H4 (cell line): ENCODE measurements at places on chromosomes 13 and 19.

- DNase-seq = no peak
Measured at GRCh38 chr19:41445575-41445974, 2.6 kb downstream of the ERICH4 start.

DNA sequence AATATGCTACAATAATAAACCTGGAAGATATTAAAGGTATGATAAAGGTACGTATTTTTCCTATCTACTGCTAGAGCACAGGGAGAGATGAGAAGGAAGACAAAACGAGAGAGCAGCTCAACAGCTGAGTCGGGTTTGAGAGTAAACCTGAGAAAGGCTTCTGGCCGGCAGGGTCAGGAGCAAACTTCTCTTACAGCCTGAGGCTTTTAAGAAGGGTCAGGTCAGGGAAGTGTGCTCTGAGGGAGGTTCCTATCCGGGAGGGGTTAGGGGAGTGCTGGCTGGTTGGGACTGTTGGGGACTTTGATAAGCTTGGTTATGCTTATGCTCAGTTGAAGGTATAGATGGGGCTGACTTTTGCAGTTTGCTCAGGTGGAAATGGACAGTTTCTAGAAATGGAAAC is 77.7 kb upstream of the PRR20A start:
- no peak for DNase-seq

- no peak for DNase-seq
Measured at GRCh38 chr19:43332058-43332922, 21.2 kb upstream of the CD177 start.

DNA sequence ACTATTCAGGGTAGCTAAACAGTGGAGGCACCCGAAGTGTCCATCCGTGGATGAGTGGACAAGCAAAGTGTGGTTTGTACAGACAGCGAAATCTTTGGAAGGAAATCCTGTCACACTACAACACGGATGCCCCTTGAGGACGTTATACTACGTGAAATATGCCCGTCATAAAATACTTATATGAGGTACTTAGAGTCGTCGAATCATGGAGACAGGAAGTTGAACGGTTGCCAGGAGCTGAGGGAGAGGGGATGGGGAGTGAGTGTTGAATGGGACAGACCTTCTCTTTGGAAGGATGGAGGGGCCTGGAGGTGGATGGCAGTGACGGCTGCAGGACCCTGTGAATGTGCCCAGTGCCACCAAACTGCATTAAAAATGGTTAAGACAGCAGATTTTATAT is 11.6 kb downstream of the ATP4B start:
- DNase-seq = no peak

- no peak for DNase-seq
Measured at GRCh38 chr19:46880431-46880830, 19.6 kb downstream of the ARHGAP35 start.

GRCh38 chr13:50846861-50847475 is 3.5 kb upstream of the DLEU7 start:
- DNase-seq = no peak

DNA sequence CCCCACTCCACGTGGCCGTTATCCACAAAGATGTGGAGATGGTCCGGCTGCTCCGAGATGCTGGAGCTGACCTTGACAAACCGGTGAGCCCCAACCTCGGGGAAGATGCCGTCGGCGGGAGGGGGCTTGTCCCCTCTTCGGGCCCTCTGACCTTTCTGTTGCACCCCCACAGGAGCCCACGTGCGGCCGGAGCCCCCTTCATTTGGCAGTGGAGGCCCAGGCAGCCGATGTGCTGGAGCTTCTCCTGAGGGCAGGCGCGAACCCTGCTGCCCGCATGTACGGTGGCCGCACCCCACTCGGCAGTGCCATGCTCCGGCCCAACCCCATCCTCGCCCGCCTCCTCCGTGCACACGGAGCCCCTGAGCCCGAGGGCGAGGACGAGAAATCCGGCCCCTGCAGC is 4.8 kb downstream of the CCER2 start:
- DNase-seq = no peak

DNA sequence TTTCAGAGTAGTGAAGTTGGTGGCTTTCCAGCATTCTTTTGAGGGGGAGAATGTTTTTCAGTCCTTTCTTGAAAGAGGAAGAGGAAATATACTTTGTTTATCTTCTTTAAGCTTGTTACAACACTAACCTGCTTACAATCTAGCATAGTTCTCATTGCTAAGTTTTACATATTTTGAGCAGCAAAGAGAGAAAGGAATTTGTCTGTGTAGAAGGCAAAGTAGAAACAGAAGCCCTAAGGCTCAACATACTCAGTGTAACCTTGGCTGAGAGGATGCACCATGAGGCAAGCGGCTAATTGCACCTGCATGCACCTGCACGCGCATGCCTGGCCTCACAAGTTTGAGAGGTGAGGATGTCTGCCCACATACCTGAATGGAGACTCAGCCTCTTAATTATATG is 2.2 kb downstream of the FRY start:
- no peak for DNase-seq

DNA sequence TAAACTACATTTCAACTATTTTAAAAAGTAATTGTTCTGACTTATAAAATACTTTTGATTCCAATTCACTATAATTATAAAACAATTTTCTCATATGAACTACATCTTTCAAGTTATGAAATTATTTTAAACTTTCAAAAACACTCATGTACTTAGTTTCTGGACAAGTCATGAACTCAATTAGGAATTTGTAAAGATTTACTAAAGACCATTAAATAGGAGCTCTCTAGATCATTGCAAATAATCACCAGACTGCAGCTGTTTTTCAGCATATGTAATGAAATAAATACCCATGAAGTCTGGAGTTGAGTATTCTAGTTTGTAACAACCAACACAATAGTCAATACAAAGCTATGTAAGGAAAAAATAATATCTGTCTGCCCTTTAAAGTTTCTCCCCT is 605.1 kb upstream of the MIR17HG start:
- DNase-seq = no peak

DNA sequence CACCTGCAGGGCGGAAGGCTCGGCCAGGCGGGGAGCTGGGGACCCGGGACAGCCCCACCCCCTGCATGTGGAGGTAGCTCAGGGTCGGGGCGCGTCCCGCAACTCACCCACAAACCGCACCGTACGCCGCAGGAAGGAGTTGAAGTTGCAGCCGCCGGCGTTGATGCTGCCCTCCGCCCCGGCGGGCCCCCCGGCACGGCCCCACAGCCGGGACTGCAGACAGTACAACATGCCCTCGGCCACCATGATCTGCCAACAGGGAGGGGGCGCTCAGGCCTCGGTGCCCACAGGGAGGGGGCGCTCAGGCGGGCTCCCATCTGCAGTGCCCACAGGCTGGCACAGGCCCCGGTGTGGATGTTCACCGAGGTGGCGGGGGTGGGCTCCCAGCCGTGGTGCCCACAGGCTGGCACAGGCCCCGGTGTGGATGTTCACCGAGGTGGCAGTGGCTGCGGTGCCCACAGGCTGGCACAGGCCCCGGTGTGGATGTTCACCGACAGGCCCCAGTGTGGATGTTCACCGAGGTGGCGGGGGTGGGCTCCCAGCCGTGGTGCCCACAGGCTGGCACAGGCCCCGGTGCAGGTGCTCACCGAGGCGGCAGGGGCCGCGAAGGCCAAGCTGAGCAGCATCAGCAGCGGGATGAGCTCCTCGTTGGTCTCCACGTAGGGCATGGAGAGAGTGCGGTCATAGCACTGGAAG is 6.5 kb downstream of the PLPPR3 start:
- no peak for DNase-seq

- DNase-seq = peak; percentile 71
Measured at GRCh38 chr13:44244288-44244687, 129.3 kb upstream of the SERP2 start.

DNA sequence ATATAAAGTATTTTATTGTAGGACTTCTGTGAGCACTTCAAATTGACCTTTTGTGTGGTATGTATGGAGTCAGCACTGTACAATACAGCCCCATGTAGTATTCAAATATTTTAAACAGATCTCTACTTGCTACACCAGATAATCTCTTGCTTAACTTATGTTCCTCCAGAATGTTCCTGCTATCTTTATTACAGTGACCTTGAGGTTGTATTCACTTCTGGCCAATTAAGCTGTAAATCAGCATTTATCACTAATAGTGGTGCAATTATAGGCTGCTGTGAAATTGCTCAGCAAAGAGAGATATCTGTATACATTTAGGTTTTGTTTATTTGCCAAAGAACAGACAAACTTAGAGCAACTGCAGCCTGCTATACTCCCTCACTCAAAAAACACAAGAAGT is 1218.6 kb downstream of the PCDH17 start:
- DNase-seq = no peak

DNA sequence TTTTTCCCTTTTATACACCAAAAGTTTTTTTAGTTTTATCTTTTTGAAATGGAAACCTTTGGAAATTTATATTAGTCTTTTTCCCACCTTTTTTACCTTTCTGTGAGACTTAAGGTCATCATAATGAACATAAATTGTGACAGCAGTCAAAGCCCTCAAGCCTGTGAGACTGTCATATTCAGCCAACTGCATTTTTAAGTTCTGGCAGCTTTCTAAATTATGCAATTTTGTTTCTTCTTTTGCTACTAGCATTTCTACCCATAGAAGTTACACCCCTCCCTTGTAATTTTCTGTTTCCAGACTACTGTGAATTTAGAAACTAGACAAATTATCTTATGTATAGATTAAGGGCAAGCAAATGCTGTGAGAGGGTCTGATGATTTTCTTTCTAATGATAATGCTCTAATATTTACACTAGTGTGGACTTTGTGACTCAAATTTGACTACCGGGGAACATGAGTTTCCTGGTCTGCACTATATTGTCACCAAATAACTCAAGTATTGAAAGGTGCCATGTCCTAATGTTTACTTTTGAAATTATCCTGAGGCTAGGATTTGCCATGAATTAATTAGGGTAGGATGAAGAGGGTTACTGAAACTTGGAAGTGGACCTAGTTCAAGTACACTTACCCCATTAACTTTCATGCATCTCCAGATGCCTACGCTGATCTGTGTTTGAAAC is 43.7 kb downstream of the FRY start:
- DNase-seq = no peak

DNA sequence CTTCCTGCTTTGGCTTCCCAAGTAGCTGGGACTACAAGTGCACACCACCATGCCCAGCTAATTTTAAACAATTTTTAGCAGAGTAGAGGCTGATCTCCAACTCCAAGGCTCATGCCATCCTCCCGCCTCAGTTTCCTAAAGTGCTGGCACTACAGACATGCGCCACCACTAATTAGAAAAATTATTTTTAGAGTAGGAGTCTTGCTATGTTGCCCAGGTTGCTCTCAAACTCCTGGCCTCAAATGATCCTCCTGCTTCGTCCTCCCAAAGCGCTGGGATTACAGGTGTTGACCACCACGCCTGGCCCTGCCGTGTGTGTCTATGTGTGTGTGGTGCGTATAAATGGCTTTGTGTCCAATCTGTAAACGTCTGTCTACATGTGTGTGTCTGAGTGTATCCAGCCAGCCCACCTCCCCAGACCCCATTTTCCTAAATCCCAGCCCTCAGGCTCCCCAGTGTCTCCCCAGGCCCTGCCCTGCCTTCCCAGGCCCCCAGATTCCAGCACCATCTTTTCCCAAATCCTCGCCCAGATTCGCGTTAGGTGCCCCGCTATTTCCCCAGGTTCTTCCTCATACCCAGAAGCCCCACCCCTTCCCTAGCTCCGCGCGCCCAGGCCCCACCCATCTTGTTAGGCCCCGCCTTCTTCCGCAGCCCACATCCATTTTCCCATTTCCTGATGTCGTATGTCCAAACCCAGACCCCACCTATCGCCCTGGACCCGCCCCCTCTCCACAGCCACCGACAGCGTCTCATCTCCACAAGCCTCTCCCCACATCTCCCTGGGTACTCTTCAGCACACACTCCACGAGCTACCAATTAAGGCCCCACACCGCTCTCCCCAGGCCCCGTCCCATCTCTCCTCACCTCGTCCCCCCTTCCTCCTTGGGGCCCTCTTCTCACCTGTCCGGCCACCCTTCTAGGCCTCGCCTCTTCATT is 24.9 kb downstream of the SLC8A2 start:
- no peak for DNase-seq

DNA sequence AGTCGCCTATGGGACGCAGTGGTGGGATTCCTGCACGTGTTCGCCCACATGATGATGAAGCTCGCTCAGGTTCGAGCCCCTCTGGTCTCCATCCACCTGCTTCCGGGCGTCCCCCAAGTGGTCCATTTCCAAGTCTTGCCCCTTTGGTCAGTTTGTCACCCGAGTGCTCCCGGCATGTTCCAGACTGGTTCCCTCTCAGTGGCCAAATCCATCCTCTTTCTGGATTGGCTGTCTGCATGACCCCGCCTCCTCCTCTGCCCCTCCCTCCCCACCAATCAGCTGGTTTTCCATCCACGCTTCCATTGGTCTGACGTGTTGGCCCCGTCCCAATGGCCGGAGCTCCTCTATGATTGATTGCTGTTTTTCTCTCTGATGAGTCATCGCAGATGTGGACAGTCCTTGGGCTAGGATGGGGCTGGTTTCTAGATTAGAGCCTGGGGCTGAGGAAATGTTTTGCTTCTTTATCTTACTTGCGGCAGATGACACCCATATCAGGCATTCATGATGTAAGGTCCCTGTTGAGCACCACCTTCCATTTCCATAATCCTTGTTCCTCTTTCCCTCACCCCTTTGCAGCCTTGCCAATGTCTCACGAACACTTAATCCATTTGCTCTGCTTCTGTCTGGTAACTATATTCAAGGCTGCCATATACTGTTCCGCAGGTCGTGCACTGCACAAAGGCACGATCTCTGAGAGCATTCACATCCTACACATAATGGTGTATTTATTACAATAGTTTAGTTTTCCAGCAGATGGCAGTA is 73.8 kb downstream of the MAP4K1 start:
- peak; percentile 93 for DNase-seq

- no peak for DNase-seq
Measured at GRCh38 chr19:52039169-52039568, 9.5 kb downstream of the ZNF432 start.

- no peak for DNase-seq
Measured at GRCh38 chr19:1270854-1271527, 1.9 kb downstream of the CIRBP start.

DNA sequence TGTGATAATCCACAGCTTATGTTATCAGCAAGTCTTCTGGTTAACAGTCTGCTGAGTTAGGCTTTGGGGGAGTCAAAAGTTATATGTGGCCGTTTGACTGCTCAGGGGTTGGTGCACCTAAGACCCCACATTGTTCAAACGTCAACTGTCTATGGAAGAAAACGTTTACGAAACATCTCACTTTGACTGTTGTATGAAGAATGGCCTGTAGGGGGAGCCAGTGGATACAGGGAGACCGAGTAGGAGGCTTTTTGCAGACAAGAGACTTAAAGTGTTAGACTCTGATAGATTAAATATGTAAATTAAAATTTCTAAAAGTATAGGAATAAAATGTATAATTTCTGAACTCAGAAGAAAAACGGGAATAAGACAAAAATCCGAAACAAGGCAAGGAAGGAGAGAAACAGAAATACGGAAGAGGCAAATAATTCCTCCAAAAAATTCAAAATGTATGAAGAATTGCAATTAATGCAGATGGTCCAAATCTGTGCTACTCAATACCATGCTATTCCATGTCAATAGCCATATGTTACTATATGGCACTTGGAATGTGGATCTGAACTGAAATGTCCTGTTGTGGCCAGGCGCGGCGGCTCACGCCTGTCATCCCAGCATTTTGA is 37.8 kb downstream of the TNFSF14 start:
- peak; percentile 69 for DNase-seq
